NCI-H1436 (cell line): ENCODE measurements at places on chromosomes 5 and 9.

- DNase-seq, result peak; percentile 81
Observed at GRCh38 chr5:125372694-125373631, 626.5 kb upstream of the ZNF608 start.

GRCh38 chr9:13035822-13036221, 243.7 kb downstream of the MPDZ start:
- DNase-seq, result no peak

GRCh38 chr9:85431339-85432102, 310.2 kb downstream of the AGTPBP1 start:
- no peak for DNase-seq

DNA sequence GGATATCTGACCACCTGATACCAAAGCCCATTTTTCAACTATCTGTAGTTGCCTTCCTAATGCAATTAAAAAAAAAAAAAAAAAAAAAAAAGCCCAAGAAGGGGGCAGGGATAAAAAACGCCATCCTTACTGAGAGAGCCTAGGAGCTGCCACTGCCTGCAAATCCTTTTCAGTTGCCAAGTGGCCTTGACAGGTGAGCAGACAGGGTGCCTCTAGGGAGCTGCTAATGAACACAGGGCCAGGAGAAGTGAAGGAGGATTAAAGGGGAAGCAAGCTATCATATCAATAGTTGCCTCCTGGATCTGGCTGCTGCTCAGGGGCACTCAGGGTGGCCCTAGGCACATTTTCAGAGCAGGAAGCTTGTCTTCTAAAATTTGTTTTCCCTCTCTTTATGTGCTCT, 547.4 kb downstream of the TLE1 start:
- no peak for DNase-seq

DNA sequence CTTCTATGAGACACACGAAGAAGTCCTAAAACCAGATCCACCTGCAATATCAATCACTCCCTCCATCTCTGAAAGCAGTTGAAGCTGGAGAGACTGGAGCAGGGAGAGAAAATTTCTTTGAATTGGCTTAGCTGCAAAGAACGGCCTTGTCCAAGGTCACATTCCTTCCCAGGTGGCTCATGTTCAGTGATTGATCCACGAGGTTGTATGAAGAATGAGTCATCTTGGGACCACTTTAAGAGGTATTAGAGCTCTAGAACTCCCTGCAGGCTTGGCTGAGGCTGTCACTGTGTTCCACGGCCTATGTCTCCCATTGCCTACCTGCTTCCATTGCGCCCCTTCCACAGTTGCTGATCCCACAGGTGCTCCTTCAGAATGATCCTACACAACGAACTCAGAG, 68.2 kb downstream of the HMHB1 start:
- no peak for DNase-seq

DNA sequence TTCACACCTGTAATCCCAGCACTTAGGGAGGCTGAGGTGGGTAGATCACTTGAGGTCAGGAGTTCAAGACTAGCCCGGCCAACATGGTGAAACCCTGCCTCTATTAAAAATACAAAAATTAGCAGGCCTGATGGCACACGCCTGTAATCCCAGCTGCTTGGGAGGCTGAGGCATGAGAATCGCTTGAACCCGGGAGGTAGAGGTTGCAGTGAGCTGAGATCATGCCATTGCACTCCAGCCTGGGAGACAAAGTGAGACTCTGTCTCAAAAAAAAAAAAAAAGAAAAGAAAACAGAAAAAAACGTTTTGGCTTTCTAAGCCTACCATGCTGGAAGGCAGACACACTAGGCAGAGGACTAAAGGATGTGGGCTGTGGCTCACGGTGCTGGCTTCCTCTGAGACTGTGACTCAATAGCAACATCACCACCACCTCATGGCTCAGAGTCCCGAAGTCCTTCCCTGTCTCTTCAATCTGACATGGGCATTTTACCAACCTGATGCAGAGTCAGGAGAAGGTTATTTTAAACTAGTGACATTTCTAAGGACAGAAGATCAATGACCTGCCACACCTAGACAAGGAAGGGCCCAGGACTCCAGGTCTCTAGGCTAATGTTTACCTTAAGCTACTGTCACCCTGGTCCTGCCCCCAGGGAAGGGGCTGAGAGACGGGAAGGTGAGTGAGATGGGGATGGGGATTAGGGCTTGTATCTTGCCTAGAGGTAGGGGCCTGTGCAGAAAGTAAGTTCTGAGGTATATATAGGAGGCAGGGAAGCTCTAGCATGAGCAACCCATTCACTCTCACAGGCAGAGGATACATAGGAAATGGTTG, 3.7 kb downstream of the ECSCR start:
- no peak for DNase-seq

DNA sequence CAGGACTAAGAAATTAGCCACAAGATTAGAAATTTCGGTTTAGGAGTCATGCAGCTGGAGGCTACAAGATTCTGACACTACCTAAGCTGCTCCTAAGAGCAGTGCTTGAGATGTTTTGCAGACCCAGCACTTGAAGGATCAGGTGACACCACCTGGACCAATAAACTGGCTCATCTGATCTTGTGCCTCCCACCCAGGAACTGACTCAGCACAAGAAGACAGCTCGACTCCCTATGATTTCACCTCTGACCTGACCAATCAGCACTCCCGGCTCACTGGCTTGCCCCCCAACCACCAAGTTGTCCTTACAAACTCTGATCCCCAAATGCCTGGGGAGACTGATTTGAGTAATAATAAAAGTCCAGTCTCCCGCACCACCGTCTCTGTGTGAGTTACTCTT, 170.4 kb downstream of the TTC39B start:
- DNase-seq, result no peak

DNA sequence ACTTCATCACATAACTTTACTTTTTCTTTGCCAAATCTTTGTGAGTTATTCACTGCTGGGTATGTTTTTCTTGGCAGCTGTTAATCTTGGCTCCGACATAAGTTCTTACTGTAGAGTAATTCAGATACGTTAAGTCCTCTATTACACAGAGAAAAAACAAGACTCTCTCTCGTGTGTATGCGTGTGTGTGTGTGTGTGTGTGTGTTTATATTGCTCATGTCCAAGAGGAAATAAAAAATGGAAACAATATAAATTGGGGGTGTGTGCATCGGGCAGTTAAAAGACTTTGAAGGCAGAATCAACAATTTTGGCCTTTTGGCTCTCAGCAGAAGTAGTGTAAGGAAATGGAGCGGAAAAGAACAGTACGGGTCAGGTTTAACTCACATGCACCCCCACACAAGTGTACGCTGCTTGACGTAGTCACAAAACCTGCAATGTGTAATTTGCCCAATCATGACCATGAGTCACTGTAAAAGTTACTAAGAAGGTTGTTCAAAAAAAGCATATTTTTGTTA, 67.2 kb upstream of the IFNE start:
- no peak for DNase-seq

- DNase-seq, result no peak
Observed at GRCh38 chr5:558326-558725, 34.1 kb upstream of the SLC9A3 start.

- no peak for DNase-seq
Observed at GRCh38 chr9:73863924-73864323, 633.2 kb upstream of the RORB start.

- no peak for DNase-seq
Observed at GRCh38 chr9:98045234-98046179, 11.0 kb upstream of the NANS start.

GRCh38 chr9:123922431-123922830, 7.5 kb downstream of the DENND1A start:
- no peak for DNase-seq

DNA sequence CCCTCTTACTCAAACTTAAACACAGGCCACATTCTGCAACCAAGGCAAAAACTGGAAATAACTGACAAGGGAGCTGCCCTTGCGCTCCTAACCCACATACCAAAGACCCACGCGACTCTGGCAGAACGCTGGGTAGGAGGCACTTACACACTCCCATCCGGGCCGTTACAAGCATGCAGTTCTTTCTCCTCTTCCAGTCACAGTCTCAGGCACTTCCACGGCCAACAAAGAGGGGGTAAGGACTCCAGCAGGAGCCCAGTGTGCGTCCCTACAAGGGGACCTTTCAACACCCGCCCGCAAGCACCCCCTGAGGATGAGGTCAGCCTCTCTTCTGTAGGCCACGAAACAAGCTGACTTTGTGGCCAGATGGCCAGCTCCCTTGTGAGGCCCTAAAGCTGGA, 57.4 kb downstream of the SERINC5 start:
- DNase-seq, result no peak

GRCh38 chr9:136013524-136014034, 52.4 kb upstream of the UBAC1 start:
- DNase-seq, result no peak

DNA sequence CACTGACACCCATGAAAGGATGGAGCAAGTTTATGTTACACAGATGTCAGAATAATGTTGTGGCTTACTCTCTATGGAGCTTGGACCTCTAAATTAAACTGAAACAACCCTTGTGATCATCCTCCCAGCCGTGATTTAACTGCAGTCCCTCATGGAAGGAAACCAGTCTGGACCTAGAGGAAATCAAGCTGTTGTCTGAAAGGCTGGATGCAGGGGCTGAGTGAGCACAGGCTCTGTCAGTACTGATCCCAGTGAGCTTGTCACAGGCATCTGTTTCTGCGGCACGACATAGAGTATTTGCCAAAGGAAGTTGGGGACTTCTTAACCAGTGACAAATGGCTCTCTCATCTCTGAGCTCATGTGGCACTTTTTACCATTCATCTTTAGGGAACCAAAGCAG, 282.9 kb upstream of the MAP3K1 start:
- no peak for DNase-seq

DNA sequence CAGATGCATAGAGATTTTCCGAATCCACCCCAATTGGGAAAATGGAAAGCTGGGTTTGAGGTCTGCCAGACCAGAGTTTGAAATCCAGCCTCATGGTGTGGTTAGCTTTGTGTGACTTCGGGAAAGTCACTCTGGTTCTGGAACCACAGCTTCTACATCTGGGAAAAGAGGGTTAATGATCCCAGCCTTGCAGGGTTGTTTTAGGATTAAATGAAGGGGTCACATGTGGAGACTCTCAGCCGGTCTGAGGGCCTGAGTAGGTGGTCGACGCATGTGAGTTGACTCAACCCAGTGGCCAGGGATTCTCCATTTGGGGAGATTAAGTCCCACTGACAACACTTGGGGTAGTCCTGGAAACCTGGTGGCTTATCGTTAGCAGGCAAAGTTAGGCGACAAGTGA, 6.1 kb downstream of the ZNF618 start:
- DNase-seq, result no peak

GRCh38 chr5:40121236-40121635, 558.5 kb upstream of the PTGER4 start:
- no peak for DNase-seq

- peak; percentile 27 for DNase-seq
Observed at GRCh38 chr5:153974131-153974812, 64.4 kb downstream of the FAM114A2 start.
